ENCODE measurements at places on chromosomes 13 and 19. TPM values are rescaled to one million over a fixed set of nuclear protein-coding genes. Genes with fewer than 3 reads are reported as not detected.

Gene EFNB2
- total RNA-seq, result 17.4 TPM

Gene NXNL1
- total RNA-seq, result not detected

Gene SLC6A16
- total RNA-seq, result 0.56 TPM

Gene C19orf67
- total RNA-seq, result not detected

Gene ZNF610
- 1.9 TPM for total RNA-seq

Gene S1PR4
- 0.48 TPM for total RNA-seq

Gene KLK10
- total RNA-seq, result not detected

Gene IZUMO2
- not detected for total RNA-seq

Gene FCAR
- 0.59 TPM for total RNA-seq

Gene NOVA2
- total RNA-seq, result 3.9 TPM

Gene PLIN5
- 43.6 TPM for total RNA-seq

Gene ADGRE3
- not detected for total RNA-seq

Gene ZIC2
- total RNA-seq, result 0.08 TPM

Gene PLVAP
- total RNA-seq, result 83.7 TPM

Gene KIR2DL1
- total RNA-seq, result not detected

Gene SIGLEC7
- 1.7 TPM for total RNA-seq

Gene BRME1
- total RNA-seq, result 0.28 TPM

Gene TRMT1
- total RNA-seq, result 13.6 TPM

Gene IZUMO4
- 0.67 TPM for total RNA-seq

Gene TMPRSS9
- total RNA-seq, result not detected

Gene PGLYRP1
- total RNA-seq, result not detected

Gene RASAL3
- total RNA-seq, result 1.7 TPM

Gene NRTN
- total RNA-seq, result 20.9 TPM

Gene ZNF582
- 6.2 TPM for total RNA-seq

Gene FPR3
- total RNA-seq, result 14.7 TPM

Gene PSG3
- total RNA-seq, result not detected

Gene MAMSTR
- total RNA-seq, result 0.70 TPM

Gene ADAT3
- 4.0 TPM for total RNA-seq

Gene RNF113B
- total RNA-seq, result not detected

Gene LIM2
- not detected for total RNA-seq

Gene KLK15
- not detected for total RNA-seq

Gene ANKRD24
- total RNA-seq, result 1.7 TPM

Gene ARMC6
- total RNA-seq, result 14.4 TPM

Gene PLPP2
- 3.3 TPM for total RNA-seq

Gene CAPS
- total RNA-seq, result 4.5 TPM

Gene SELENOV
- not detected for total RNA-seq

Gene SH2D3A
- not detected for total RNA-seq

Gene C1QTNF9B
- total RNA-seq, result not detected

Gene ZNF20
- total RNA-seq, result 0.79 TPM

Gene UHRF1
- total RNA-seq, result 0.28 TPM

Gene ZNF763
- total RNA-seq, result 2.6 TPM

Gene KLF2
- total RNA-seq, result 82.3 TPM

Gene PALM
- total RNA-seq, result 64.9 TPM

Gene WTIP
- 32.3 TPM for total RNA-seq

Gene DMKN
- 6.9 TPM for total RNA-seq

Gene ZNF556
- not detected for total RNA-seq

Gene POU2F2
- 0.83 TPM for total RNA-seq

Gene CHERP
- 8.0 TPM for total RNA-seq

Gene SOX21
- not detected for total RNA-seq

Data from right atrium auricular region (tissue), 2 donors.